ENCODE measurements at places on chromosomes 13 and 19.

DNA sequence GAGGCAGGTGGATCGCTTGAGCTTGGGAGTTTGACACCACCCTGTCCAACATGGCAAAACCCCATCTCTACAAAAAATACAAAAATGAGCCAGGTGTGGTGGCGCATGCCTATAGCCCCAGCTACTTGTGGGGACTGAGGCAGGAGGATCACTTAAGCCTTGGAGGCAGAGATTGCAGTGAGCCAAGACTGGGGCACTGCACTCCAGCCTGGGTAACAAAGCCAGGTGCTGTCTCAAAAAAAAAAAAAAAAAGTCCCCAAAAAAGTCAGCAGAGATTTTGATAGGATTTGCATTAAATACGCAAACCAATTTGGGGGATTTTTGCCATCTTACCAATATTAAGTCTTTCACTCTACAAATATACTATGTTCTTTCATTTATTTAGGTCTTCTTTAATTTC, 21.7 kb upstream of the RPL21 start:
- no peak for DNase-seq

- DNase-seq, result no peak
Measured at GRCh38 chr19:24048261-24048660, 38.7 kb upstream of the ZNF254 start.

DNA sequence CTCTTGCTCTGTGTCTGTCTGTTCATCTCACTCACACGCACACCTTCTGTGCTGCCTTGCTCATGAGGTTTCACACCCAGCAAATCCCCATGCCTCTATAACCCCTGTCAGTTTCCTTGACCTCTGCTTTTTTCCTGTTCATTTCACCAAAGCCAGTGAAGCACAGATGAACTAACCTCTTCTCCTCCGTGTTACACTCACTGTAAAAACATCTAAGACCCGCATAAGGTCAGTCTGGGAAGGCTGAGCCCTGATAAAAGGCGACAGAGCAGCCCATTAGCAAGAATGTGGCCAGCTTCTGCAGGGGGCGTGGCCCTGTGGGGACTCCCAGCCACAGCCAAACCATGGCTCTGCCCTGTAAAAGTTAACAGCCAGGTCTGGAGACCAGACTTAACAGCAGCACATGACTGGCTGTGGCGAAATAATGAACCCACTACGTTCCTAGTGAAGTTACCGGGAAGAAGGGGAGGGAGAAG, 42.8 kb upstream of the NPAS1 start:
- DNase-seq, result no peak

- DNase-seq, result no peak
Measured at GRCh38 chr13:49220036-49220855, at the start of gene MLNR. TSS of gene MLNR (plus strand) at chr13:49220338. CDS start at chr13:49220338, 0 bp downstream.

DNA sequence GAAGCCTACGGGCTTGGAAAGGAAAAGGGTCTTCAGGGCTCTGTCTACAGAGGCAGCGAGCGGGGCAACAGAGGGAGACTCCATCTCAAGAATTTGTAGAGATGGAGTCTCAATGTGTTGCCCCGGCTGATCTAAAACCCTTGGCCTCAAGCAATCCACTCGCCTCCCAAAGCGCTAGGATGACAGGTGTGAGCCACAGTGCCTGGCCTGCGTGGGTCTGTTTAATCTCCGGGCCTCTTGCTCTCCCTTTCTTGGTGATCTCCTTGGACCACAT, 8.1 kb downstream of the RPS9 start:
- no peak for DNase-seq

GRCh38 chr19:3061182-3062161, 823 bp downstream of the TLE5 start:
- DNase-seq, result no peak

- no peak for DNase-seq
Measured at GRCh38 chr19:47469363-47469700, 2.4 kb downstream of the SLC8A2 start.

DNA sequence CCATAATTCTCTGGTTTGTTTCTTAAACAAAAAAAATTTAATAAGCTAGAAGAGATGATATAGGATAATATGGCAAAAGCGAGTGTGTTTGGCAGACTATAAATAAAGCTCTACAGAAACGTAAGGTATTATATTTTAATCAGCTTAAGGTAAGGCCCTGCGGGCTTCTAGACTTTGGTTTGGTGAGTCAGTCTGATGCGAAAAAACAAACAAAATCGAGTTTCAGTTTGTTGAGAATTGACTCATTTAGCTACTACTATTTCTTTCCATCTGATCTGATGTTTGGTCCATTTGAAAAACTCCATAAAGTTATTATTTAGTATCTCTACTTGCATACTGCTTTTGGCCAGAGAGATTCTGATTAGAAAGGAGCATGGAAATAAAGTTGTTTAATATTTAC, 138.0 kb downstream of the MIPEP start:
- DNase-seq, result no peak

- no peak for DNase-seq
Measured at GRCh38 chr19:17069193-17069592, 6.1 kb downstream of the HAUS8 start.

DNA sequence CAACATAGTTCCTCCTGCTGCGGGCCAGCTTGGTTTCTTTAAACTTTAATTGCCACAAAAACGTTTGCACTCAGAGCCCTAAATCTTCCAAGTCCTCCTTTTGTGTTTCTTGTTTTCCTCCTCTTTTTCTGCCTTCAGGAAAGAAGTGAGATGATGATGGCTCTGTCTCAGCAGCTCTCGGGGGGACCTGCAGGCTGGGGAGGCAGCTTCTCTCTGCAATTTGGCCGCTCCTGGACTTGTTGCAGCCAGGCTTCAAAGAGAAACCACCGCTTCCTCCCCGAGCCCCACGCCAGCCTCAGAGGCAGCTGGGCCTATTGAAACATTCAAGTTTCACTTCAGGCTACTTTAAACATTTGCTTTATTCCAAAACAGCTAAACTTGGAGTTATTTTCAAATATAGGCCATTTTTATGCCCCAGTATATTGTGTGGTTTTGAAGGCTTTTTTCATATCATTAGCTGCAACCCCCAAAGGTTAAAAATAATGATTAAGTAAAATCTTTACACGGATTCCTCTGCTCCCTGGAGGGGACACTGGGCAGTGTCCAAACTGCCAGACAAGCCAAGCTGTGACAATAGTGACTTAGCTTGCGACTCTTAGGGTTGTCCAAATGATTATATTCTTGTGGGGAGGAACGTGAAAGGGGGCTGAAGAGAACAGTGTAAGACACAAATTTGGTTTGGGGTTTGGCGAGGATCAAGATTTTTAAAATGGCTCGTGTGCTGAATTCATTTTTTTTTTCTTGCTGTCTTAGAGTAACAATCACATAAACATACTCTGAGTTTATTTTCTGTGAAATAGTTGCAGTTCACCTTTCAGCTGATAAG, 330.8 kb downstream of the DLEU7 start:
- no peak for DNase-seq

DNA sequence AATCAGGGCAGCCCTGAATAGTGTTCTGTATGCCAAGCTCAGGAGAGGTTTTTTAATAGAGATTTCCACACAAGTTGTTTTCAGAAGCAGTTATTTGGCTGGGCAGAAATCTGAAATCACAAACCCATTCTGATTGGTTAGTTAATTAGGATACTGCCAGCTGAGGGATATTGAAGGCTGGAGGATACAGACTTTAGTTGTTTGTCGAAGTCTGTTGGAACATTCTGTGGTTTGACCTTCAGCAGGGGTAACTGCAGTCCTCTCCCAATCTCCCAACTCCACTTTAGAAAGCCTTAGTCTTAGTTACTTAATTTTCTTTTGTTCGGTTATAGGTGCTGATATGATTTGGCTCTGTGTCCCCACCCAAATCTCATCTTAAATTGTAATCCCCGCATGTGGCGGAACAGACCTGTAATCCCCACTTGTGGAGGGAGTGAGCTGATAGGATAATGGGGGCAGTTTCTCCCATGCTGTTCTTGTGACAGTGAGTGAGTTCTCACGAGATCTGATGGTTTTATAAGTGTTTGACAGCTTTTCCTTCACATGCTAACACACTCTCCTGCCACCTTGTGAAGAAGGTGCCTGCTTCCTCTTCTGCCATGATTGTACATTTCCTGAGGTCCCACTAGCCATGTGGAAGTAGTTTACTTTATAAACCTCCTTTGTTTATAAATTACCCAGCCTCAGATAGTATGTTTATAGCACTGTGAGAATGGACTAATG, 169.2 kb downstream of the GPC5 start:
- no peak for DNase-seq

DNA sequence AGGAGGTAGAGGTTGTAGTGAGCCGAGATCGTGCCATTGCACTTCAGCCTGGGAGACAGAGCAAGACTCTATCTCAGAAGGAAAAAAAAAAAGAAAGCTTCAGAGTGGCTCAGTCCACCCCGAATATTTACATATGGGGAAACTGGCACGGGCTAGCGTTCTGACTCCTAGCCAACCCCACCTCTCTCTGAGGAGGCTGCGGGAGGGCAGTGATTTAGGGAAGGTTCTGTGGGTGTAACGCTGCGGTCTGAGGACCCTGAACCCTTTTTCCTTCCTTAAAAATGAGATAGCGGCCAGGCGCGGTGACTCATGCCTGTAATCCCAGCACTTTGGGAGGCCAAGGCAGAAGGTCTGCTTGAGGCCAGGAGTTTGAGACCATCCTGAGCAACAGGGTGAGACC, 5.0 kb downstream of the LRRC25 start:
- no peak for DNase-seq
